ENCODE measurements at places on chromosomes 11 and 22.

- DNase-seq = no peak
Measured at GRCh38 chr11:2122907-2123627, 16.1 kb downstream of the IGF2 start.

- DNase-seq = no peak
Measured at GRCh38 chr11:34812905-34813576, 103.1 kb downstream of the APIP start.

DNA sequence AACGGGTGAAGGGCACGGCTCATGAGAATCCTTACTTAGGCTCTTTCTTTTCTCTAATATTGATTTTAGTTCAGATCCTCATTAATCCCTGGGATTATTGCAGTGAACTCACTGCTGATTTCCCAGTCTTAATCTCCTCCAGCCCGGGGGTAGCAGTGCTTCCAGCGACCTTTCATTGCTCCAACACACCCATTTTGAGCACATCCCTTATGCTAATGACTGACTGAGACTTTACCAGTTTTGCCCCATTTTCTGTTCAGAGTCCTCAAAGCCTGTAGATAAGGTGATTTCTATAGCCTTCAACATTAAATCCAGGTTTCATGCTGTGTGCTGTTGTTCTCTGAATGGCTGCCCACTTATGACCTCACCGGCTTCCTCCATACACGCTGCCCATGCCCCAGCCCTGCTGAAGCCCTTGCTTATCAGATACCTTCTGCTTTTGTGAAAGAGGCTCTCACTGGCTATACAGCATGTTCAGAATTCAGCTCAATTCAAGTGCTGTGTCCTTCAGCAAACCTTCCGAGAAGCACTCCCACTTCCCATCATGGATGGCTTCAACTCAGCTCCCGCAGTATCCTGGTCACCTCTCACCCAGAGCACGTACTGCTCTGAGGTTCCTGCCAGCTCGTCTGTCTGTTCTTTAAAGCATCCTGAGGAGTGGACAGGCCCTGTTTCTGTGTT is 49.0 kb downstream of the PPFIA1 start:
- no peak for DNase-seq

DNA sequence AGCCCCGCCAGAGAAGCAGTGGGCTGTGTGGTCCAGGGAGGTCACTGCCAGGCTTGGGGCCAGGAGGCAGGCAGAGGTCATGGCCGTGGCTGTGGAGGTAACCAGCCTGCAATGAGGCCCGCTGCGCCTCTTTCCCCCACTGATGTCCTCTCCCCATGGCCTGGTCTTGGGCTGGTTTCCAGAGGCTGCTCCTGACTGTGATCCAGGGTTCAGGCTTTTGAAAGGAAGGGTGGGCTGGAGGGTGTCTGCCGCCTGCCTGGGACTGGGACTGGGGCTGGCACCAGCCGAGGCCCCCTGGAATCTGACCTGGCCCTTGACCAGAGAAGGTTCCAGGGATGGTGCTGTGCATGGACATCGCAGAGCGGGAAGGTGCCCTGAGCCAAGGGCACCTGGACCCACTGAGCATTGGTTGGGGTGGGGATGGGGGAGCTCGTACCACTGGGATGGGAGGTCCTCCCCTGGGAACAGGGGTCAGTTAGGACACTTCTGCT is 59.6 kb upstream of the THY1 start:
- no peak for DNase-seq

DNA sequence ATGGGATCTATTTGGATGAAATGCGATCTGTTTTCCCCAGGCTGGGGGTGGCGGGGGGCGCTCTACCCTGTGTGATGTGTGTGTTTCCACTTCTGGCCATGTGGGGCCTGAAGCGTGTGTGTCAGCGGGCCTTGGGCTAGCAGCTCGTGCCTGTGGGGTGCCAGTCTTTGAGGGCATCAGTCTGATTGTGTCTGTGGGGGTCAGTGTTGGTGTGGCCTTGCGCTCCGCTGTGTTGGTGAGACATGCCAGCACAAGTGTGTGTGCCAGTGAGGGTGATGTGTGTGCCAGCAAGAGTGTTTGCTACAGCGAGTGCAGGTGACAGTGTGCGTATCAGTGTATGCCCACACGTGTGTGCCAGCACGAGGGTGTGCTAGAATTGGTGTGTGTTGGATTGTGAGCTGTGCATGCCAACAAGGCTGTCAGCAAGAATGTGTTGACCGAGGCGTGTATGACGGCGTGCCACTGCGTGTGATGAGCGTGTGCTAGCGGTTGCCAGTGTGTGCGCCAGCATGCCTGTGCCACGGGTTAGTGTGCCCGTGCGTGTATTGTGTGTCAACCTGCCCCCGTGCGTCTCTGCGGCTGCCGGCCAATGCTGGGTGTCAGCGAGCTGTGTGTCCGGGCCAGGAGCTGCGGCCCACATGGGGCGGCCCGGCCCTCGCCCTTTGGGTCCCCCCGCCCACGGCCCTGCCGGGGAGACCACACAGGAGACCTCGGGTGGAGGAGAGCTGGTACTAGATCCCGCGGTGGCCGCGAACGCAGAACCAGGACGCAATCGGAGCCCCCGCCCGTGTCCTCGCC is 519 bp downstream of the ARRB1 start:
- DNase-seq = no peak

DNA sequence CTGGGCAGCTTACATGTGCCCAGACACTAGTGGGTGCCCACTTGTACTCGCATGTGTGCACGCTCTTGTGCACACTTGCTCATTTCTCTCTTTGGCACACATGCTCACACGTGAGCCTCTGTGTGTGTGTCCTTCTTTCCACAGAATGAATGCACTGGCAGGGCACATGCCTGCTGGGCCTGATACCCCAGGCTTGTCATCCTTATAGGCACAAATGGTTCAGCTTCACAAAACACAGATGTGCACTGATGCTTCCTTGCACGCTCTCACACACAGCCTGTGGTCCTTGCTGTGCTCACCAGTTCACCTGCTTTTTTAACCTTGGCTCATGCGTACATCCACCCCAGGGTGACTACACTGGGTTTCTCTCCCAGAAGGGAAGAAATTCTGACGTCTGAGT is 174.8 kb downstream of the BUD13 start:
- DNase-seq = no peak

GRCh38 chr11:12200279-12200990 is 90.0 kb downstream of the MICAL2 start:
- no peak for DNase-seq

DNA sequence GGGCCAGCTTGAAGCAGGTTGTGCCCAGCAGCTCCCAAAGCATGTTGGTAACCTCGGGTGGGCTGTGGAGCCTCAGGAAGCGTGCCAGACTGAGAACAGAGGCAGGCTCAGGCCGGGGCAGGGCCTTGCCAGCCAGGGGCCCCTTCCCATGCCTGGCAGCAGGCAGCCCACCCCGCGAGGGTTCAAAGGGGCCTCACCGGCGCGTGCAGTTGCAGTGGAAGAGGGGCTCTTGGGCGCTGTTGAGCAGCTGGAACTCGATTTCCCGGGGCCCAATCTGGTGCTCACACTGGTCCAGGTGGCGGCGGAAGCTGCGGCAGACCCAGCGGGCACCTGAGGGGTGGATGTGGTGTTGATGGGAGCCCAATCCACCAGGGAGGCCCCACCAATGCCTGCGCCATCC is 3.6 kb downstream of the PLA2G3 start:
- DNase-seq = no peak

- no peak for DNase-seq
Measured at GRCh38 chr11:68532727-68533369, 72.3 kb downstream of the PPP6R3 start.

- no peak for DNase-seq
Measured at GRCh38 chr11:74182635-74183034, 11.5 kb downstream of the PPME1 start.

GRCh38 chr22:37907036-37907954 is 1.2 kb downstream of the MICALL1 start:
- no peak for DNase-seq

GRCh38 chr11:69573761-69574607 is 67.0 kb upstream of the CCND1 start:
- DNase-seq = no peak

DNA sequence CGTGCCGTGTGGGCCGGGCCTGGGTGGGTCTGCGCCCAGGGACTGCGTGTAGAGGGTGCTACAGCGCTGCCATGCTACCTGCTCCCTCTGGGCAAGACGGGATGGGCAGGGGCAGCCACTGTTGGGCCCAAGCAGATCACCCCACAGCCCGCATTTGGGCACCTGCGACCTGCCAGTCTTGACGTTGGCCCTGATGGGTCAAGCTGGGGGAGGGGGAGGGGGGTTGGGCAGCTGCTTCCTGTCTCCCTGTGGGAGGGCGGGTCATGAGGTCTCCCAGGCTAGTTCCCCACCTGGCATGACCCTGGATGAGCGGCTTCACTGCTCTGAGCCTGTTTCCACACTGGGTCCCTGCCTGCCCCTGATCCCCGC is 2.8 kb upstream of the RPS19BP1 start:
- no peak for DNase-seq

DNA sequence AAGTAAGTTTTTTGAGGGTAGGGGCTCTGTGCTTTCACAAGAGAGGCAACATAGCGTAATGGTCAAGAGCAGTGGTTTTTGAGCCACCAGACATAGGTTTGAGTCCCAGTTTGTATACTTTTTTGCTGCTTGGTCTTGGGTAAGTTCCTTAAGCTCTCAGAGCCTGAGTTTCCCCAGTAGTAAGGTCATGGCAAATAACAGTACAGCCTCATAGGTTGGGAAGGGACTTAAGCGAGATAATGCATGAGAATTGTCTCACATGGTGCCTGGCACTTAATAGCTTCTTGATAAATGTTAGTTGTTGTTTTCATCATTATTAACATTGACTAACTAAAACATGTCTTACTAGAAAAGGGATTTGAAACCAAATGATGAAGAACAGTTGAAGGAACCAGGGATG is 83.1 kb downstream of the ARFGAP2 start:
- DNase-seq = no peak

- no peak for DNase-seq
Measured at GRCh38 chr22:36052505-36052941, 23.9 kb upstream of the RBFOX2 start.

DNA sequence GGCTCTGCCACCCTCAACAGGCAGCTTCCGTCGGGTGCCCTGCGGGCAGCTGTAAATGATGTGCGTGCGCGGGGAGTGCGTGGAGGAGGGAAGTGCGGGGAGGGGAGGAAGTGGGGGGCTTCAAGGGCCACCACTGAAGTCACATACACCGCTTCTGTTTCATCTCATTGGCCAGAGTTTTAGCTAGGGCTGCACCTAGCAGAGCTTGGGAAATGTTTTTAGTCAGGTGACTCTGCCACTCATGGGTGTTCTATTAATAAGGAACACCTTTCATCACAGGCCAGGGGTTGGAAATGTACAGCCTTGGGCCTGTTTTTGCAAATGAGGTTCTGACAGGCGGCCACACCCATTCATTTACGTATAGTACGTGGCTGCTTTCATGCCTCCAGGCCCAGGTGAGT is 14.6 kb downstream of the FAM118A start:
- DNase-seq = no peak

GRCh38 chr11:86469491-86470388 is 95.1 kb downstream of the CCDC81 start:
- DNase-seq = no peak

GRCh38 chr11:35418282-35419183 is 825 bp downstream of the SLC1A2 start:
- no peak for DNase-seq

- DNase-seq = no peak
Measured at GRCh38 chr11:1557051-1557884, 14.8 kb downstream of the DUSP8 start.

GRCh38 chr22:29311464-29312217 is 3.9 kb downstream of the RASL10A start:
- no peak for DNase-seq

Data from stimulated activated CD8-positive, alpha-beta memory T cell treated with anti-CD3 and anti-CD28 coated beads, Interleukin-2, amount 100 ng/mL, for 1 hour (primary cell).